Natural killer cell (primary cell): ENCODE measurements at places on chromosomes 13 and 19. TPM values are rescaled to one million over a fixed set of nuclear protein-coding genes. Genes with fewer than 3 reads are reported as not detected.

Gene PSG7
- total RNA-seq = not detected

Gene KLK14
- 1.3 TPM for total RNA-seq

Gene MBD3L3
- not detected for total RNA-seq

Gene PTGIR
- 1.0 TPM for total RNA-seq

Gene TMEM145
- not detected for total RNA-seq

Gene PIN1
- total RNA-seq = 74.8 TPM

Gene YJEFN3
- total RNA-seq = 4.3 TPM
